Progenitor cell of endocrine pancreas (in vitro differentiated cells): ENCODE measurements at places on chromosomes 1 and 21.

DNA sequence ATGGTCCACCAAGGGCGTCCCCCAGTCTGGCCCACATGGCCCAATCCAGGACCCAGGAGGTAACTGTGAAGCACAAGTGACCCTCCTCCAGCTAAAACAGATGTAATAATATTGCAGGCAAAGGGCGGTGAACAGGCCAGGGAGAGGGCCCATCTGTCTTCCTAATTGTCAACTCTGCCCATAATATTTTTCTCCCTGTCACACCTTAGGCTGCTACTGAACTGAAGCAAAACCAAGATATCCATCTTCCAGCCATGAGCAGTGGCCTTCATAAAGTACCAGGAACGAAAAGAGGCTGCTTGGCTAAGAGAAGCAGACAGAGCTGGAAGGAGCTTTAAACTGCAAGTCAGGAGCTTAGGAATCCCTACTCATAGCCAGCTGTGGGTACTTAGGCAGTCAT, 3.1 kb downstream of the KANK4 start:
- DNase-seq: no peak

DNA sequence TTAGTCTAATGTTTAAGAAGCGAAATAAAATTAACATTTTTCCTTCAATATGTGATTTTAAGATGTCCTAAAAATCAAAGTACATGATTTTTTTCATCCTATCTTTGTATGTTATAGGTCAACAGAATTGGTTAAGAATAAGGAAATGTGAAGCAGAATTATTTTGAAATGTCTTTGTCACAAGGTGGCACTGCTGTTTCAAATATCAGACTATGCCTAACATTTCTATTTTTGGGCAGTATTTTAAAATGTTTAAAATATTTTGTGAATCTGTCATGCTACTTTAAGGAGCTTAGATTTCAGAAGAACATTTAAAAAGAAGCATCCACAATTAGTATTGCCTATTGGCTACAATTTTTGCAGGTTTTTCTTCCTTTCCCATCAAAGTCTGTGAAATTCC, 38.7 kb downstream of the AMY1C start:
- DNase-seq: no peak

- DNase-seq: no peak
These were observed 64.8 kb upstream of the IPO9 start for GRCh38 chr1:201764166-201764565.

GRCh38 chr1:205665201-205666045, 14.9 kb downstream of the SLC45A3 start:
- no peak for DNase-seq
